Stimulated activated CD4-positive, alpha-beta T cell treated with anti-CD3 and anti-CD28 coated beads, Interleukin-2, amount 100 ng/mL, for 24 hours (primary cell): ENCODE measurements at places on chromosomes 6 and 20.
A peak's percentile ranks its signal among the peaks of the same experiment; 100 is the strongest.

GRCh38 chr6:112010328-112010727 lies 43.6 kb upstream of the CCN6 start:
- DNase-seq: no peak

- DNase-seq: no peak
Measured at GRCh38 chr6:156647140-156647784, 129.9 kb upstream of the ARID1B start.

DNA sequence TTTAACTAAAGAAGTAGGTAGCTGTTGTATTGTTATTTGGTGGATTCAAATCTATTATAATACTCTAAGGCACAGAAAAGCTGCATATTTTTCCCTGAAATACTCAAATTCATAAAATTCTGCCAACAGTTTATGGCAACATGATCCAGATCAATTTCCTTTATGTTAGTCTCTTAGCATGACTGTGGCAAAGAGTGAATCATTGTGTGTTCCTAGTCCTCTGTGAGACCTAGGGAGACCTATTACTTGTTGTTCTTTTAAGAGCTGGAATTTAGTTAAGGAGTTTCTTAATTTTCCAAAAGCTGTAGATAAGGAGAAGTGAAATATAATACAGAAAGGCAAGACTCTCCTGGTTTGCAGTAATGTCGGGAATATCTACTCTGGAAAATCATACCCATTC lies 149.6 kb downstream of the RIMS1 start:
- DNase-seq: no peak

GRCh38 chr6:169862043-169862891 lies 110.8 kb downstream of the ERMARD start:
- no peak for DNase-seq

- DNase-seq: no peak
Measured at GRCh38 chr6:54053881-54054391, 57.3 kb upstream of the MLIP start.

- DNase-seq: no peak
Measured at GRCh38 chr20:21352703-21353102, 44.6 kb downstream of the NKX2-4 start.

DNA sequence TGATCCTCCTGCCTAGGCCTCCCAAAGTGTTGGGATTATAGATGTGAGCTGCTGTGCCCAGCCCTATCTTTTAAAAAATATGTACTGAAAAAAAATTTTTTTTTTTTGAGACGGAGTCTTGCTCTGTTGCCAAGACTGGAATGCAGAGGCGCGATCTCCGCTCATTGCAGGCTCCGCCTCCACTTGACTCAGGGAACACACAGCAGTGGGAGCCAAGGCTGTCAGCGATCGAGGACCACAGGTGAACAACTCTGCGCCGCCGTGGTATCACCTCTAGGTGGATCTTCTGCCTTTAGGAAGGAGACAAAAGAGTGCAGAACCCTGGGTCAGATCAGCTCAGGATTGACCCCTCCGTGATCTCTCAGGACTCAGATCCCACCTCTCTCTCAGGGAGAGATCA lies 13.7 kb downstream of the RAET1E start:
- DNase-seq: no peak

DNA sequence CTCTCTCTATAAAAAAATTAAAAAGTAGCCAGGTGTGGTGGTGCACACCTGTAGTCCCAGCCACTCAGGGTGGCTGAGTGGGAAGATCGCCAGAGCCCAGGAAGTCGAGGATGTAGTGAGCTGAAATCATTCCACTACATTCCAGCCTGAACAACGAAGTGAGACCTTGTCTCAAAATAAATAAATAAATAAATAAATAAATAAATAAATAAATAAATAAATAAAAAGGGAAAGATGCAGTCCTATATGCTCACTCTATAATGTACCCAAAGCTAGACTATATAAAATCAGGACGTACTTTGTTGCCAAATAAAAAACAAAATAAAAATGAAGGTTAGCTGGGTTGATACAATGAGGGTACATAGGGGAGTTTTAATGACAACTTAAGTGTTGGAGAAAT lies 26.1 kb upstream of the NHSL1 start:
- no peak for DNase-seq

GRCh38 chr6:21033084-21033483 lies 498.8 kb downstream of the CDKAL1 start:
- no peak for DNase-seq

DNA sequence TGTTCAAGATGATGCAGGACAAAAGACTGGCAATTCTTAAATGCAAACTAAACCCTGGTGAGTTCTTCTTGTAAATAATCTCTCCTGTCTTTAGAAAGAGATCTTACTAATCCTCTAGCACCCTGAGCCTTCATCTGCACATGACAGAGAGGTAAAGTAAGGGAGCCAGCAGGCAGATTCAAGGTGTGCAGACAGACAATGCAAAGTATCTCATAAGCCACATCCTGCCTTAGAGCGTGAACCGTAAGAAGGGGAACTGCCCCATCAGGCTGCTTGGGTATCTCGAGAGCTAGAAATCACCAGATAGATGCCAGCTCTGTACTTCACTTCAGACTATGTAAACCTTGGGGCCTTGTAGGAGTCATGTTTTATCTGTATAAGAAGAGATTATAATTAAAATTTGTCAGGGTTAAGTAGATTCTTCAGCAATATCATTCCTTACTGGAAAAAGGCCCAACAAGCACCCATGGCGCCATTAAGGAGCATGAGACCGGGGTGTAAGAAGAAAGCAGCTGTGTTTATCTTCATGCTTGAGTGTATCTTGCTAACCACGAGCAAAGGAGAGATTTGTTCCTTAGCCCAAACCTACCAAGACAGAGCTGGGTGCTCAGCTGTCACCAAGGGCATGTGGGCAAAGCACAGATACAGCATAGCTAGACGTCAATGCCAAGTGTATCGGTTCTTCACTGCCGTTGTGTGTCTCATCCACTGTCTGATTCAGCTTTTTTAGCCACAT lies 24.4 kb downstream of the CNR1 start:
- DNase-seq: no peak

GRCh38 chr6:3732345-3733141 lies 19.0 kb downstream of the PXDC1 start:
- DNase-seq: peak; percentile 74

- DNase-seq: peak; percentile 100
Measured at GRCh38 chr20:33489495-33490022, 337 bp upstream of the CBFA2T2 start.

GRCh38 chr20:18258126-18258860 lies 30.0 kb upstream of the ZNF133 start:
- no peak for DNase-seq

DNA sequence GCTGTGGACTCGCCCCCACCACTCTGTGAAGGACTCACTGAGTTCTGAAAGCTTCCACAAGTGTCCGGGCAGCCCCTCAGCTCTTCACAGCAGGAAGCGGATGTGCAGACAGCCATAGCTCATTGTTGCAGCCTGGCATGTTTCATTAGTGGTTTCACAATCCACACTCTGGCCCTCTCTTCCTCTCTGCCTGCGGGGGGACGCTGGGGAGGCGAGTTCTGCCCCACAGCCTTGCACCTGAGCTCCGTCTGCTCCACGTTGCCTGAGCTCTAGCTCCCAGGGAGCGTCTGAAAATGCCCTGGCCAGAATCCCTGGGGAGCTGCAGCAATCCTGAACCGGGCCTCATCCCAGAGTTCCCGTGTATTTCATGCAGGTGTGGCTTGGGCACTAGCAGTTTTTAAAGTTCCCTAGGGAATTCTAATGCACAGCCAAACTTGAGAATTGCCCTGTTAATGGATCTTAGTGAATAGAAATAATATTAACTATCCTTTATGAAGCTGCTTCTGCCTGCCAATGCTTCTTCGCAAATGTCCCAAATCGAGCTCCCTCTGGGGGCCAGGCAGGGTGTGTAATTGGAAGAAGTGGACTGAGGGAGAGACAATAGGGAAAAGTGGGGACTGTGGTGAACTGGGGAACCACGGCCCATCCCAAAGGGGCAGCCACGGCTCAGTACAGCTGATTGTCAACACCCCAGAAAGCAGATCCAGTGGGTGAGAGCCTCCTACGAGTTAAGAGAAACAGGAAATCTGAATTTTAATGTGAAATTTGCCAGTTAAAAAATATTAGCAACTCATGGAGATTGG lies 51.5 kb downstream of the CTCFL start:
- no peak for DNase-seq

GRCh38 chr6:28001751-28002150 lies 44.7 kb downstream of the OR2B6 start:
- no peak for DNase-seq

- DNase-seq: no peak
Measured at GRCh38 chr20:18443886-18444285, 22.9 kb downstream of the DZANK1 start.

DNA sequence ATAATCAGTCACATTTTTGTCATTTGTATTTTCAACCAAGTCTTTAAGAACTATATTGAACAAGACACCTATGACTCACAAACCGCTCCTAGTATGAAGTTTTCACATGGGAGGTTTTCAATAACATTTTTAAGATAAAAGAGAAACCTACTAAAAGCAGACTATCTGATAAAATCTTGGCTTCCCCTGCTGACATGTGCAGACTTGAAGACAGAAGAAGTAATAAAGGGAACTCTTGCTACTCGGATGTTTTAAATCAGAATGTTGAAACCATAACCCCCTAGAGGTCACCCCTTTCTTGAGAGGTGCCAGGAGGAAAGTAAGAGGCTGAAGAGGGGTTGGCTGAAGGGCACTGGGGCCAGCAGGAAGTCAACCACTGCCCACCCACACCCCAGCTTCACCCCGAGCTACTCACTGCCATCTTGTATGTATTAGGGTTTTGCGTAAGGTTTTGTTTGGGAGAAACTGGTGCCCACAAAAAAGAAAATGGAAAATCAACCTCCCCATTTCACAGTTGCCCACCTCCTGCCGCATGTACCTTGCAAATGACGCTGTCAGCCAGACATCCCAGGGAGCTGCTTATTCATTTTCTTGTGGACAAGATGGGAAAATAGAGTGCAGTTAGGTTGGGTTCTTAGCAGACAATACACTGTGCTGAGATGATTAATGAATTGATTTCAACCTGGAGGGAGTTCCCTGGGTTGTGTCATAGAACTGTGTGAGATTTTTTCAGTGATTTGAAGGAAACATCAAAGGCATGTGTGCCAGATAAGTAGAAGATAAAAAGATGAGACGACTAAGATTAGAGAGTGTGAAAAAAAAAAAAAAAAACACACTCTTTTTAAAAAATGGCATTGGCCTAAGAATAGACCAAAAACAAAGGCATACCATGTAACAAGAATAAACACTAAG lies 83.2 kb upstream of the TAB2 start:
- peak; percentile 47 for DNase-seq

DNA sequence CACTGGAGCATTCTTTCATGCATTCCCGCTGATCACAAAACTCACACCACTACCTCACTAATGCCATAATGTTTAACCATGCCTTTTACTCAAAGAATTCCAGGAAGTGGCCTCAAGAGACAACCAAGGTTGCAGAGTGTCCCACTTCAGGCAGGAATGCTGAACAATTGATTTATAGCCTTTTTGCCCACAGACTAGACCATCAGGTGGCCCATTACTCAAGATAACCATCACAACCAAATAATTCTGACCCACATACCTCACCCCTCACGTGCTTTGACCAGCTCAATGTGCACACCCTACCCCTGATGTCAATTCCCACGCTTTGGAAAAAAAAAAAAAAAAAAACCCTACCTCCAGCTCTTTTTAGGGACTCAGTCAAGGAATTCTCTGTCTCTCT lies 220.6 kb upstream of the UFL1 start:
- DNase-seq: no peak

DNA sequence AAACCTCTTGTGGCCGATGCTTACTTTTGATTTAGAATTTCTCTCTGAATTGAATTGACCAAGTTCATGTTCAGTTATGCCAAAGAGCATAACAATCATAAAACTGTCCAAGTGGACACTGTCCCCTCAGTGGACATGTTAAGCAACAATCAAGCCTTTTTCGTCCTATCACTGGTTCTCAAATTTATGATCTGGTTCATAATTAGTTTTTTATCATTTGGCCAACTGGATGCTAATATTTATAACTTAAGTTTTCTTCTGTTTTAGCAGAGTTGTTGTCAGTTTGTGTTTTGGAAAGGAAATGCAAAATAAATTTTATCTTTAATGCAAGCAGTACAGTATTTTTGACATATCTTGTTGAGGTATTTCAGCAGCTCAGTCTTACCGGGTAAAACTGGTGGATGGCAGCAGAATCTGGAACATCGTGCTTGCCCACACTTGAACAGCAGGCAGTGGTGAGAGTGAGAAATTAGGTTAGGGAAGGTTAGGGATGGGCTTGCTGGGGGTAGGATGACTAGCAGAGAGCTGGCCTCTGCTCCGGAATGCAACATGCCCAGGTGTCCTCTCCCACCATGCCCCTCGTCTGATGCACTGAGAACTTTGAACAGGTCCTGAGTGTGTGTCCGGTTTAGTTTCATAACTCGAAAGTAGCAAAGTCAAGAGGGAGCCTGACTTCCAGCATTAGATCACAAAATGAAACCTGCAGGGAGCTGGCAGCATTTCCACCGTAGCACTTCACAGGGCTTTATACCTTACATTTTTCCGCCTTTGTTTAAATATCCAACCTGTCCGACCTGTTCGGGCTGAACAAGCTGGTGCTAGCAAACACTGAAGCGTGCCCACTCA lies 93.1 kb downstream of the RREB1 start:
- no peak for DNase-seq

- no peak for DNase-seq
Measured at GRCh38 chr6:24874776-24875533, 60.8 kb downstream of the RIPOR2 start.

DNA sequence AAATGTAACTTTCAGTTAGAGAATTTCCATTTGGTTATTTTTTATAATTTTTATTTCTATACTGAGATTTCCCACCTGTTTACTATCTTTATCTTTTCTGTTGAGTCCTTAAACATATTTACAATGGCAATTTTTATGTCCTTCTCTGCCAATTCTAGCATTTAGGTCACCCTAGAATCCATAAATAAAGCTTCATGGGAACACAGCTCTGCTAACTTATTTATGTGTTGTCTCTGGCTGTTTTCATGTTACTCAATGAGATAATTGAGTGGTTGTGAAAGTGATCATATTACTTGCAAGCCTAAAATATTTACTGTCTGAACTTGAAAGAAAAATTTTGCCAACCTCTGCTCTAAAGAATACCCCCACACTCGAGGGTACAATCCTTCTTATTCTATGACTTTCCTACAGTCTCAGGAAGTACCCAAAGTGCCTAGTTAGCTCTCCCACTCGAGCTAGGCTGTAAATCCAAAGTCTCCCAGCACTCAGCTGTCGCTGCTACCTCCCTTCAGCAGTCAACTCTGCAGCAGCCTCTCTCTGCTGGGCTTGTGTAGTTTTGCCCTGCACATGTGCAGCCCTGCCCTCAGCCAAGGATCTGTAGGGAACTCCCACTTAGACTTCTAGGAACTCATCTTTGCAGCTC lies 53.5 kb upstream of the GCLC start:
- DNase-seq: no peak
